ENCODE measurements at places on chromosomes 7 and 10.

DNA sequence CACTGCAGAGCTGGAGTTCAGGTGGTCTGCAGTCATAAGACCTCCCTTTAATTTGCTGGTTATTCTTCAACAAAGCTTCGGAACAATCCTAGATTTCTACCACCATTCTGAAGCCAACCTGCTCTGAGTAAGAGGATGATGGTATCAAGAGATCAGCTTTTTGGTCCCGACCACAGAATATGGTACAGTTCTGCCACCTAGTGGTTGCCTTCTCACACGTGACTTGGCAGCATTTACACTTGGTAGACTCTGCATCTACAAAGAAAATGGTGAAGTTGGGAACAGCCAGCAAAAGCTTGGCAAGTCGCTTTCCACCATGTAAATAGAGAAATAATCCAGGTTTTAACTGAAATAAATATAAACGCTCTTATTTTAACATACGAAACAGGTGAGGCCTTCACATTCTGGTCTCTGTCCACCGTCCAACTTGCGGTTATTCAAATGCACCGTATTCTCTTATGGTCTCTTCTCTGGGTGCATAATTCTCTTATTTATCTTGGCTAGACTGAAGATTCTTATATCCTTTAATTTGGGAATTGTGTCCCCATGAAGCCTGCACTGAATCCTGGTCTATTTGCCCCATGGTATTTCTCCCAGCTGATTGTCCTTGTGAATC is 173.9 kb upstream of the GRM3 start:
- DNase-seq = peak; percentile 80

- DNase-seq = no peak
These were observed 521.0 kb downstream of the KIF20B start for GRCh38 chr10:90222372-90222771.

DNA sequence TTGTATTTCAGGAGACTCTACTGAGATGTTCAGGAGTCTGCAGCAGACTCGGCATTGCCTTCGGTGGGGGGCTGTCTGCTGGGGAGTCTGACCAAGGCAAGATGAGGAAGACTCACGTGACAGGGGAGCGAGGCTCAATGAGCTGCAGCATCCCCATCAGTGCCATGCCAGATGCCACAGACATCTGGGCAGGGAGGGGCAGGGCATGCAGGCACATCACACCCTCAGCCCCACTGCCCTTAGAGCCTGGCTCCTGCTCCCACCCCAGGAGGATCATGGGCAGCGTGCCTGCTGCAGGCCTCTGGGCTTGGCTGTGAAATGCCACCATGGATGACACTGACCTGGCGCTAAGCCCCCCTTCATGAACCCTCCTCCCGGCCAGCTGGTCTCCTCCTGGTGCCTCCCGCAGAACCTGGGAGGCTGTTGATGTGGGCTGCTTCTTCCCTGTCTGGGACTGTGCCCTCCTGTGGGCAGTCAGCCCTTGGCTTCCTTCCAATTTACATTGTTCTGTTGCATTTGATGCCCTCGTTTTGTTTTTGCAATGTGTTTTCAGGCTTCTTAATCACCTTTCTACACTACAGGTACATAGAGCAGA is 235.0 kb downstream of the PAXIP1 start:
- DNase-seq = no peak

DNA sequence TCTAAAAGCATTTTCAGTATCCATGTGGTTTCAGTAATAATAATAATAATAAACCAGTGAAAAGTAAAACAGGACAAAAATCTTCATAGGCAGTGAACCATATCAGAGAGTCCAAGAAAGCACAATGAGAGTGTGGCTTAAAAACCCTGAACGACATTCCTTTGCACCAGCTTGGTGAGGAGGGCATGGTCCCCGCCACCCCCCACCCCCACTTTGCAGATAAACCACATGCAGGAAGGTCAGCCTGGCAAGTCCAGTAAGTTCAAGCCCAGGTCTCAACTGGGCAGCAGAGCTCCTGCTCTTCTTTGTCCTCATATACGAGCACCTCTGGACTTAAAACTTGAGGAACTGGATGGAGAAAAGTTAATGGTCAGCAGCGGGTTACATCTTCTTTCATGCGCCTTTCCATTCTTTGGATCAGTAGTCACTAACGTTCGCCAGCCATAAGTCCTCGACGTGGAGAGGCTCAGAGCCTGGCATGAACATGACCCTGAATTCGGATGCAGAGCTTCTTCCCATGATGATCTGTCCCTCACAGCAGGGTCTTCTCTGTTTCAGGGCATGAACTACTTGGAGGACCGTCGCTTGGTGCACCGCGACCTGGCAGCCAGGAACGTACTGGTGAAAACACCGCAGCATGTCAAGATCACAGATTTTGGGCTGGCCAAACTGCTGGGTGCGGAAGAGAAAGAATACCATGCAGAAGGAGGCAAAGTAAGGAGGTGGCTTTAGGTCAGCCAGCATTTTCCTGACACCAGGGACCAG is 172.5 kb downstream of the EGFR start:
- DNase-seq = no peak

DNA sequence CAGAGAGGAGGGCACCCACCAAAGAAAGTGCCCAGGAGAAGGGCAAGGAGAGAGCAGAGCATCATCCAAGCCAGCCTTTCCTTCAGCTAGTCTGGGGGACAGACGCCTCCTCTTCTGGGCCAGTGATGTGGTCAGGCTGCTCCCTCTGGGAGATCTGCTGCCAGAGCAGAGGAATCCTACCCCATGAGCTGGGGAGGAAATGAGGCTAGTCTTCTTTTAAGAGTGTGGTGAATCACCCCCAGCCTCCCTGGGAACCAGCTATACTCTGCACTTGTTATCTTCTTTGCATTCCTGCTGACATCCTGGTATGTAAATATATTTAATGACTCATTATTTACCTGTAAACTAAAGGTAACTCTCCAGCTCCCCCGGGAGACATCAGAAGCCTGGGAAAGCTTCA is 41.6 kb upstream of the EPHB6 start:
- DNase-seq = no peak

DNA sequence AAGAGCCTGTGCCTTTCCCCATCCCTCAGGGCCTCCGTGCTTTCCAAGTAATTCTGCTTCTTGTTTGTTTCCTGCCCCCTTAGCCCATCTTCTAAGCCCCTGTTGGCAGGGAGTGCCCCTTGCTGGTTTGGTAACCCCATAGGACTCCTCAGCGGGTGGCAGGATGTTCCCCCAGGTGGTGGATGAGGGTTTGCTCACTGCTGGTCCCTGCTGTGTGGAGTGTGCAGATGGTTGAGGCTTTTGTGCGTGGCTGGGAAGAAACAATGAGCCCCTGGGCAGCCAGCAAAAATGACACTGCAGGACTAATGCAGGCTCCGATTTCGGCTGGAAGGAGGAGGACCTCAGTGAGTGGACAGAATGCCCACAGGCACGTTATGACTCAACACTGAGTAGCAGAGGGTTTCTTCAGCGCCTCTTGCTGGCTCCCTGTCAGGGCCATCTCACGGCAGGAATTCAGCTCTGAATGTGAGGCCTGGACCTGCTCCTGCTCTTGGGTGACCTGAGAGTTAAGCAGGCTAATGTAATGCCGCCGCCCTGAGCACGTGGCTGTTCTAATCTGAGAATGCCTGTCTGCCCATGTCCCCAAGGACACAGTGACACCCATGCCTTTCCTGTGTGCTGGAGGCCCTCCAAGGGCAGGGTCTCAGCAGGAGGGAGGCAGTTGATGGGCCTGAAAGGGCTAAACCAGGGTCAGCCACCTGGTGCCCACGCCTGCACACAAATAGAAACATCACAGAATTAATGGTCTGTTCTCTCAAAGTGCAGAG is 16.6 kb downstream of the BAG3 start:
- no peak for DNase-seq

- no peak for DNase-seq
These were observed 74.6 kb downstream of the VCL start for GRCh38 chr10:74072503-74072902.

DNA sequence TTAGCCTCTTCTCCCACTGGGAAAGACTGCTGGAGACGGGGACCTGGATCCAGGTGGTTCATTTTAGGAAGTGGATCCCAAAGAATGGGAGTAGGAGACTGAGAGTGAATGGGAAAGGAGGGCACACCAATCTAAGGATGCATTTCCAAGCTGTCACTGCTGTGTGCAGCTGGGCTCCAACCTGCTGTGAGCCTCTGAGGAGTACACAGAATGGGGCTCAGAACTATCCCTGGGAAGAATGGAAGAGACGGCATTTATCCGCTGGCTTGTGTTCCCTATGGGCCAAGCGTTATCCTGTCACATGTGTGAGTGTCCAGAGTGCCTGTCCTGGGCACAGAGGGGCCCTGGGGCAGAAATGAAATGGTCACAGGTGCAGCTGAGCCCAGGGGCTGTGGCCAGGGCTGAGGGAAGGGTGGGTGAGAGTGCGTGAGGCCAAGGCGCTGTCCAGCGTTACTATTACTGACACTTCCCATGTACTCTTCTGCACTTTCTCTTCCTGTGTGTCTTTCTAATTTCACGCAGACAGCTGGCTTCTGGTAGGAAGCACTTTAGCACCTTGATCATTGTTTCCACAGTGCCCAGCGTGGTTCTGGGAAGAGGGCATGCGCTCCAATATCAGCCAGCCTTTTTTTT is 35.4 kb upstream of the PODXL start:
- no peak for DNase-seq

- DNase-seq = no peak
These were observed 21.4 kb upstream of the HELLS start for GRCh38 chr10:94524146-94524545.

DNA sequence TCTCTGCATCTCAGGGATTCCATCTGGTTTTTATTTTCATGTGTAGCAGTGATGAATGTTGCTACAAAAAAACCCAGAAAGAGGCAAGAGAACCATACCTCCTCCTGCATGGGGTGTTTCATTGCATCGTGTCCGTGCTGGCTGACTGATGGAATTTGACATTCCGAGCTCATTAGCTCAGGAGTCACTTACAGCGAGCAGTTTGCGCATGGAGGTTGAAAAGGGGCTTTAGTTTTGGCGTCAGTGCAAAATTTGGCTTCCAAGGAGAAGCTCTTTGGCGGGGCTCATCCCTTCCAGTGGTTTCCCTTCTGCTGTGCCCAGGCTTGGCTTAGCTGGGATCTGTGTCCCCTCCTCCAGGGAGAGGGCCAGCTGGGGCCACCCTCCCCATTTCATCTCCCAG is 25.8 kb downstream of the EMX2 start:
- no peak for DNase-seq

DNA sequence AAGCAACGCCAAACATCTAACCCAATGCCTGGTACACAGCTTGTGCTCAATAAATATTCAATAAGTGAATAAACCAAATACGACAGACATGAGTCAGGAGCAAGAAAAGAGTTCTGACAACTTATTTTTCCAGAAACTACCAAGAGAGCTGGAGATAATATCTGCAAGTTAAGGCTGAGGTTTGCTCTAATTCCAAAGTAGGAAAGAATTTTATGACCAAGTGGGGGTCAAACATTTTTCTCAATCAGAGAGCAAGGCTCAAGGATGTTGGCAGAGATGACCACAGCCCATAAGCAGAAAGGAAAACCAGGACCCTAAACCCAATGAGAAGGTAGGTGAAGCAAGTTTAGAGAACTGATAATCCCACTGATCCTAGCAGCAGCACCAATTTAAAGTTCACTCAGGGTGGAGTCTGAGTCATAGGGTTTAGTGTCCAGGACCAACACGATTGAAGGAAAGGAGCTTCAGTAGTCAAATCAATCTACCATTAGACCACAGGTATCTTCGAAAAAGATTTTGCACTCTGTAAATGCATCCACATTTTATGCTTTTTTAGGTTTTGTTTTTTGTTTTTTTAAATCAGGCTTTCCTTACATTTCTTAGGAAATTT is 49.3 kb upstream of the KCNIP2 start:
- no peak for DNase-seq

GRCh38 chr10:74585231-74586087 is 240.9 kb upstream of the KAT6B start:
- DNase-seq = peak; percentile 54

DNA sequence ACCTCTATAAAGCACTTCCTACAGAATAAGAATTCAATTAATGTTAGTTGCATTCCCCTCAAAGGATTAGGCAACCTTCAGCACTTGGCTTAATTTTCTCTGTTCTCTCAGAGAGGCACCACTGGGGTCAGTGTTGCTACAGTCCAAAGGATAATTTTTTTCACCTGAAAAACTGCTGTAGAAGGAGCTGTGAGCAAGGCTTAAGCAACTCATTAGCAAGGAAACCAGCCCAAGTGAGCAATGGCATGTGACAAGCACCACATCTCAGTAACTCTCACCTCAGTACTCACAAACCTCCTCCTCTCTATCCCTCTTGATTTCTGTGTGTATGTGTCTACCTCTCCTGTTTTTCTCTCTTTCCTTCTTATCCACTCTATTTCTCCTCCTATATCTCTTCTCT is 55.9 kb downstream of the DGKI start:
- DNase-seq = no peak

GRCh38 chr10:133088956-133089800 is 1.5 kb downstream of the ADGRA1 start:
- DNase-seq = no peak

DNA sequence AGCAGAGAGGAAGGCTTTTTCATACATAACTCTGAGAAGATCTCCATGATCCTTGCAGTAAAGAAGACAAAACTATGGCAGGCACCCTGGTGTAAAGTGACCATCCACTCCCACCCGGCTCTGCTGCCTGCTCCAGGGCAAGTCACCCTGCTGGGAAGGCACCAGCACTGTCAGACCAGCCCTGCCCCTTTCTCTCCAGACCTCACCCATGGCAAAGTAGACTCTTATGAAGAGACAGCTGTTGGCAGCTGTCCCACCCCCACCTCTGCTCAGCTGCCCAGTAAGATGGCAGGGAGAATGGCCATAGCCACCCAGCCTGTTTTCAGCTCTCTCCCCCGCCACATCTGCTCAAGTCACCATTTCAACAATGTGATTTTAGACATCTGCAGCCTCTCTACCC is 8.6 kb upstream of the ZMIZ2 start:
- DNase-seq = no peak

- DNase-seq = no peak
These were observed 54.6 kb downstream of the CSGALNACT2 start for GRCh38 chr10:43192884-43193283.

GRCh38 chr7:11207565-11207964 is 233.9 kb downstream of the PHF14 start:
- no peak for DNase-seq

DNA sequence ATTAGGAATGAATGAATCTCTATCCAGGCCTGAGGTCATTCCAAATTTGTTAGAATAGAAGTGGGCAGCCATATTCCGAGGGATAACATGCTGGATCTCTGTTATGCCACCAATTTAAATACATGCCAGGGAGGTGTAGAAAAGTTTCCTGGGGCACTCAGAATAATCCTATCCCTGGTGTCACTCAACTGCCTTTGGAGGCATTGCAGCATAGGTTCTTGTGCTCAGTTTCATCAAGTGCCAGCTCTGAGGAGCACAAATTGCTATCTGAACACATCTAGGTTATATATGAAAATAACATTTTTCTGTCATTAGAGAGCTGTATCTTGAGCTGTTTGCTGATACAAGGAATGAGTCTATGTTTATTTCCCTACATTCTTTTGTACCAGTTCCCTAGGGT is 197.3 kb downstream of the CSTF2T start:
- no peak for DNase-seq

GRCh38 chr10:31262672-31263071 is 56.3 kb upstream of the ZEB1 start:
- DNase-seq = no peak

DNA sequence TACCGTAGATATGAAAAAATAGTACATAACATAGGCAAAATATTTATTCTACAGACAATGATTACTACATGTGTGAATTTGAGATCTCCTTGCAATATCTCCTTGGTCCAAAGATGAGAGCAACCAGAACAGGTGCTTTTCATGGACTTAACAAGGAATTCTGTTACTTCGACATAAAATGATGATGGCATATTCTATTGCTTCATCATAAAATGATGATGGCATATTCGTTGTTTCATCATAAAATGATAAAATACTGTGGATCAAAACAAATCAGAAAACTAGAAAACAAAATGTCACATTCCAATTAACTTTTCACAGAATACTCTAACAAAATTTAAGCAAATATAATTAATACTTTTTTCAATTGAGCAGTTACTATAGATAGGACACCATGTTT is 4.8 kb downstream of the OSBPL3 start:
- DNase-seq = no peak

Data from NCI-H1694 (cell line).